Psoas muscle (tissue), 8 donors: ENCODE measurements at places on chromosomes 7 and 10. TPM values are rescaled to one million over a fixed set of nuclear protein-coding genes. Genes with fewer than 3 reads are reported as not detected.

Gene NUTM2A
- total RNA-seq = 1.2 TPM

DNA sequence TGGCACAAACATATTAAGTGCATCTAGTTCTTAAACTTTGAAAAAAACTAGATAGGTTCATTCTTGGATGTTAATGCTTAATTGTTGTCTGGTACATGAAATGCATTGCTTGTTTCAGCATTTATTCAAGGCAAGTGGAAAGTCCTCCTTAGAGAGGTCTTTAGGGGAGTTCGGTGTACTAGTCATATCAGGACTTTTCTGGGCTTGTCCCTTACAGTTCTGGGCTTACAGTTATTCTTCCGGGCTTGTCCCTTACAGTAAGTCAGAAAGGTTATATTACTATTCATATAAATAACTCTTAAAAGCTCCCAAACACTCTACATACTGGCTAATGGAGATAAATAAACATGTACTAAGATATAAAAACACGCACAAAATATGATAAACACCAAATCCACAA lies 61.6 kb upstream of the MRLN start:
- DNase-seq = no peak

Gene CYP26A1
- total RNA-seq = not detected

Gene PNLIPRP1
- total RNA-seq = not detected

Gene SLC13A4
- not detected for total RNA-seq

GRCh38 chr7:140364819-140365218 lies 33.5 kb downstream of the SLC37A3 start:
- DNase-seq = no peak

DNA sequence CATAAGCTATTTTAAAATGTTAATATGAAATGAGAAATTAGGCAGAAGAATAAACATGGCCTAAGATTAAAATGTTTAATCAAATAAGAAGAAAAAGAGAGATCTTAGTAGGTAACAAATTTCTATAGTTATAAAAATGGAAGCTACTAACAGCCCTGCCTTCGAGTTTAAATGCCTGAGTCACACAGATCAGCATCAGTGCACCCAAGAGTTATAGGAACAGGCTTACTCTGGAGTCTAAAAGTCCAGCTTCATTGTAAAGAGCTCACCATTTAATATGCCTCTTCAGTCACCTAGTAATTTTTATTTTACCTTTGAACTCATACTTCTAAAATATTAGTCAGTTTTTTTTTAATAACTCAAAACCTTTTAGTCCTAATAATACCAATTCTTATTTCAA lies 52.6 kb downstream of the BRI3 start:
- DNase-seq = no peak
